ENCODE measurements at places on chromosomes 12 and 14.

DNA sequence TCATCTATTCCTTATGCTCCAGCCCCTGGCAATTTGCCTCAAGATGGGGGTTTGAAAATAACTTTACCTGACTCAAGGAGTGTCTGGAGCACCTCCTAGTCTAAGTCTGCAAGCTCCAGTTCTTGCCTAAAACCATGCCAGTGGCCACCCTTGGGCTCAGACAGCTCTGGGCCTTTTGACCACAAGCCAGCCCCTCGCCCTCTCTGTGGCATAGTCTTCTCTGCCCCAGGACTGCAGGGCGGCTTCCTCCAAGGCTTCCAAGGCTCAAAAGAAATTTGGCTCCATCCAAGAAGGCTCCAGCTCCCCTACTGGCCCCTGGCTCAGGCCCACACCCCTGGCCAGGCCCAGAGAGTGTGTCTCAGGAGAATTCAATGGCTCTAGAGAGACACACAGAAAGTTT, 14.8 kb downstream of the ACVRL1 start:
- no peak for DNase-seq

- no peak for DNase-seq
Measured at GRCh38 chr14:55473786-55474185, 33.4 kb upstream of the TBPL2 start.

GRCh38 chr12:128724468-128725046, 99.2 kb downstream of the SLC15A4 start:
- no peak for DNase-seq

GRCh38 chr14:61419201-61419600, 97.8 kb downstream of the PRKCH start:
- DNase-seq, result no peak

DNA sequence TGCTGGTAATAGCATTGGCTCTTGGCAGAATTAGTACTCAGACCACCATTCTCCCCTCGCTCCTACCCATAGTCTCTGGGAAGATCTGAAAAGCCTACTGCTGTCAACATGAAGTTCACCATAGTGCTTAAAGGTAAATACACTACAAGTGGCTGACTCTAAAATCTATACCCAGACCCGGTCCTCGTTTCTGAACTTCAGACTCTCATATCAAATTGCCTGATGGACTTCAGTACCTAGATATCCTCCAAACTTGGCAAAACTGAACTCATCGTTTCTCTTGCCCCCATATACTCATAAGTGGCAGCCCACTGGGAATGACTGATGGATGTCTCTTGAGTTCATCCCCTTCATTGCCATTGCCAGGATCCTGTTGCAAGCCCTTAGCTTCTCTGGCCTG, 67.3 kb downstream of the VCPKMT start:
- no peak for DNase-seq

DNA sequence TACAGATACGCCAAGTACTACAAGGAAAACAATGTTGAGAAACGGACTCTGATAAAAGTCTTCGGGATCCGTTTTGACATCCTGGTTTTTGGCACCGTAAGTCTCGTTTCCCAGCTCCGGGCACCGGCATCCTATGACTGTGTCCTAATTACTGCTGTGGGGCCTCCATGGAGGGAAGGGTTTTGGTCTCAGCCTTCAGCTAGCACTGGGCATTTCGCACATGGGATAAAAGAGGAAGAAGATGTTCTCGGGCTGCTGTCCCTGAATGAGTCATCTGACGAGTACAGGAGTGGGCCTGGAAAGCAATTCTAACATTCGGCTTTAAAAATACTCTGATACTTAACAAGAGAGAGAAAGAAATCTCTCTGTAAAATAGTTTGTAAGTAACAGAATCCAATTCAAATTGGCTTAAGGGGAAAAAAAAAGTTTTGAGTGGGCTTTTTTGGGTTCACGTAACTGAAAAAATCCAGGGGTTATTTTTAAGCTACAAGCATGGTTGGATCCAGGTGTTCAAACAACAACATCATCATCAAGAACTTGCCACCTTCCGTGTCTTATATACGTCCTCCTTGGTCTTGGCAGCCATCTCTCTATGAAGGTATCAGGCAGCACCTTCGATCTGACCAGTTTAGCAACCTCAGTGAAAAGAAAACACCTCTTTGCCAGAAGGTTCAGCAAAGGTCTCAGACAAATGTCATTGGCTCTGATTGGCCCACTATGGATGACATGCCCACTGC, 34.4 kb upstream of the P2RX4 start:
- DNase-seq, result no peak

- no peak for DNase-seq
Measured at GRCh38 chr12:103778781-103779180, 62.3 kb downstream of the NT5DC3 start.

GRCh38 chr12:774051-774614, 21.8 kb downstream of the WNK1 start:
- no peak for DNase-seq

Data from fibroblast of upper back skin (primary cell).